ENCODE measurements at places on chromosomes 6 and 20.

DNA sequence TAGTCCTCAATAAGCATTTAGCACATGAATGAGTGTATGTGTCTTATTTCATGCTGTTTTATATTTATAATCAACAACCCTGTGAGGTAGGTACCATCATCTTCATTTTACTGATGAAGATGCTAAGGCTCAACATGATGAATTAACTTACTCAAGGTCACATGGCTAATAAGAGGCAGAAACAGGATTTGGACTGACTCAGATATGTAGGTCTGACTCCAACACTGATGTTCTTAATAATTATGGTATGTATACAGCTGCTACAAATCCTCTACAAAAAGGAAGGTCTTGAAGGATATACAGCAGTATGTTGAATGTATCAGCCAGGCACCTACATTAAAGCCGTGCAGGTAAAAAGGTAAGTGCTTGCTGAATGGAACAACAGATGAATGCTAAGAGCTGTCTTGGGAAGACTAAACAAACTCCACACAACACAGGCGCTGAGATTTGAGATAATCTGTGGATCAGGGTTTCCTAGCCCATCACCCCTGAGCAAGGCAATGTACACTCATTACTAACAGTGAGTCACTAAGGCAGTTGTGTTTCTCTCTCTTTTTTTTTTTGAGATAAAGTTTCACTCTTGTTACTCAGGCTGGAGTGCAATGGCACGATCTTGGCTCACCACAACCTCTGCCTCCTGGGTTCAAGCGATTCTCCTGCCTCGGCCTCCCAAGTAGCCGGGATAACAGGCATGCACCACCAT, 31.9 kb downstream of the TTI1 start:
- peak; percentile 39 for DNase-seq

DNA sequence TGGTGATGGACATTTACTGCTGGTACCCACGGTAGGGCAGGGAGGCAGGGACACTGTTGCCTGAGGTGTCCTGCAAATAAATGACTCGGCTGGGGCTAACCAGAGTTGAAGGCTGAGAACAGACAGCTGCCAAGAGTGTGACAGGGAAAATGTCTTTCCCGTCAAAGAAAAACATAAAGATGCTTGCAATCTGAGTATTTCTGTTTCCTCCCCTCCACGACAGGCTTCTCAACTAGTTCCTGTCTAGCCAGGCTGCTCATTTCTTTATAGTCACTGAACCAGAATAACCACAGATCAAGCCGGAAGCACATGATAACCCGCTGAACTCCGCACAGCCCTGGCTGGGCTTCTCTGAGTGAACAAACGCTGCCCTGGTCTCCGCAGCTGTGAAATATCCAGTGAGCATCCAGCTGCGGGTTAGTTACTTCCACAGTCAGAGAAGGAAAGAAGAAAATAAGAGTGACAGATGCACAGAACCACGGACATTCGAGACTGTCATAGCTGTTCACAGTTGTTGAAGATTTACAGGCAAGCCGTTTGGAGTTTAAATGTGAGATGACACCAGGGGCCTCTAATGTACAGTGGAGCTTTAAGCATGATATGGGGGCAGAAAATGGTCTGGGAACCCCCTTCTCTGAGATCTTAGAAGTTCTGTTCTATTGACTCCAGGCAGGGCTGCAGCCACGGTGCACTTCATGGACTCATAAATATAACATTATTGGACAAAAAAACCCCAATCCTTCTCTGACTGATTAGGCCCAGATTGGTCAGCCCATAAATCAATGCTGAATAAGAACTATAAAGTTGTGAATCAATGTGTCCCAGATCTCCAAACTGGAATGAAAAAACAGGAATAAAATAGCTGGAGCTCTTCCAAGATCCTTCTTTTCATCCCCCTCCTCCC, 299.9 kb upstream of the SUPT3H start:
- peak; percentile 63 for DNase-seq

- DNase-seq, result no peak
Observed at GRCh38 chr20:10347086-10347880, 86.7 kb downstream of the MKKS start.

DNA sequence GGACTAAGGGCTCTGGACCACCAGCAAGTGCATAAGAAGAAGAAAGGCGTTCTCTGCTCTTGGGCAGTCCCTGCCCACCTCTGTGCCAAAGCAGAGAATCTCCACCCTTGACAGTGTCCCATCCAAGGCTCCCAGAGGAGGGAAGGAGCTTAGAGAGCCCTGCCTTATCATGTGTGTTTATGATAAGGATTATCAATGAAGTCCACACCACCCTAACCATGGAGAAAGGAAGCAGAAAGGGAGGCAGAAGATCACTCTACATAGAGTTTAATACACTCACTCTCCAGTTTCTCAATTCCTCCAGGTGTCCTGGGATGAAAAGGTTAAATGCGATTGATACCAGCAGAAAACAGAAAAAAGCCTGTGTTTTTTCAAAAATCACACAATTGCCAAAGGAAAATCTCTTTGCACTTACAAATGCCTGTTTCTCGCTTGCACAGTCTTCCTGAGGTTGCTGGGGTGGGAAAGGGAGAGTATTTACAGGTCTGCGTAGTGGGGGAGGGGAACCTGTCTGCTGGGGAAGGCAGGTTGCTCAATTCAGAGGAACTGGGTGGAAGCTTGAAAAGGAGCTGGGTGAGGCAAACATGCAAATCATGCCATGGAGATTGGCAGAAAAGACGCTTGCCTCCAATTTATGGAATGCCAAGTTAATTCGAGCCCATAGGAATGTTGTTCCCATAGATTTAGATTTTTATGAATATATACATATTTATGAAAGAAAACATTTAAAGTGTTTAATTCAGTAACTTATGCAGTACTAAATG, 104.0 kb downstream of the EYA2 start:
- DNase-seq, result no peak

DNA sequence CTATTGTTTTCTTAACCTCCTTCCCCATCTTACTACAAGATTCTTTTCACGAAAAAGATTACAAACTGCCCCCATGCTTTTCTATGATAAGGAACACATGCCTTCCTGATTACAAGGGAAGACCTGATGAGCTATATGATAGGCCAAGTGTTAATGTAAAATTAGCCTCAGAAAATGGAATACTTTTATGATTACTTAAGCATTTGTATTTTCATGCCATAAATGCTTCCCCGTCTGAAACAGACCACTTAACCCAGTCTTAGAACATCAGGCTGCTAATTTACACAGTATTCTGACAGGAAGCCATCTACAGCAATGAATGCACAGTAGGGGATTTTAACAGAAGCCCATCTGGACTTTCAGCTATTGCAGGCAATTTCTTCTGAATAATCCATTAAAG, 274.9 kb downstream of the HAO1 start:
- no peak for DNase-seq

- DNase-seq, result no peak
Observed at GRCh38 chr6:157539421-157539822, 158.4 kb downstream of the ZDHHC14 start.

DNA sequence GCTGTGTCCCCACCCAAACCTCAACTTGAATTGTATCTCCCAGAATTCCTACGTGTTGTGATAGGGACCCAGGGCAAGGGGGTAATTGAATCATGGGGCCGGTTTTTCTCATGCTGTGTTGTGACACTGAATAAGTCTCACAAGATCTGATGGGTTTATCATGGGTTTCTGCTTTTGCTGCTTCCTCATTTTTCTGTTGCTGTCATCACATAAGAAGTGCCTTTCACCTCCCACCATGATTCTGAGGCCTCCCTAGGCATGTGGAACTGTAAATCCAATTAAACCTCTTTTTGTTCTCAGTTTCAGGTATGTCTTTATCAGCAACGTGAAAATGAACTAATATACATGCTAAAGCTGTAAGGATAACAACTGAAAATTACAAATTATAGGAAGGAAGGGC, 88.3 kb downstream of the CDYL start:
- no peak for DNase-seq

- no peak for DNase-seq
Observed at GRCh38 chr6:132404330-132404729, 3.1 kb upstream of the MOXD1 start.

DNA sequence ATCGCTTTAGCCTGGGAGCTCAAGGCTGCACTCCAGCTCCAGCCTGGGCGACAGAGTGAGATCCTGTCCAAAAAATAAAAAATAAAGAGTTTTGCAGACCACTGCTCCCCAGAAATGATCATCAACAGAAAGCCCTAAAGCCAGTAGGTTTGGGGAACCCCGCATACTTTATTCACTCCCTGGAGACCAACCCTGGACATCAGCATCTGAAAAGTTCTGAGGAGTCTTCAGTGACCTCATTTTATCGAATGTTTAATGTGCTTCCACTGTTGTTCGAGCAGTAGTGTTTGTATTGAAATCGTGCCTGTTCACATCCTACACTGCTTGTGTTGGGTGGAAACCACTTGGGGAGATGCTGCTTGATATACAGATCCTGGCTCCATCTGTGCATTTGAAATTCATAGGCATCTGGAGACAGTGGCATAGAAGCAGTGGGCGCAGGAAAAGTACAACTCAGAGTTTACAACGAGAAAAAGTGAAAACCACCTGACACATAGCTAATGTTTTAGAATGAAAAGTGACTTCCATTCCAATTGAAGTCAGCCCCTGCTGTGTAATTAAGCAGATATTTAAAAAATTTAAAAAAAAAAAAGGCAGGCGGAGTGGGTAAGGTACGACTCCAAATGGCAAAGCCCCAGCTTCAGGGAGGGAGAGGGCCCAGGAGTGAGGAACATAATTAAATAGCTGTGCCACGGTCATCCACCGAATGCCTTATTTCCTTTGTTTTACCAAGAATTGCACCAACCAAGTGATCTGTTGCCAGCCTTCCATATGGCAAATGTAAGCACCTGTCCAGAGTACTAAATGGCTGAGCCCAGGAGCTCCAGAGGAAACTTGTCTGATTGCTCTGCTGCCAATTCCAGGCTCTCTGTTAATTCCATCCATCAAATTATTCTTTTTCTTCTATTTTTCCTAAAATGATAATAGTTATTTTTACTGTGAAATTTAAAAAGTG, 100.4 kb upstream of the NAA20 start:
- no peak for DNase-seq

DNA sequence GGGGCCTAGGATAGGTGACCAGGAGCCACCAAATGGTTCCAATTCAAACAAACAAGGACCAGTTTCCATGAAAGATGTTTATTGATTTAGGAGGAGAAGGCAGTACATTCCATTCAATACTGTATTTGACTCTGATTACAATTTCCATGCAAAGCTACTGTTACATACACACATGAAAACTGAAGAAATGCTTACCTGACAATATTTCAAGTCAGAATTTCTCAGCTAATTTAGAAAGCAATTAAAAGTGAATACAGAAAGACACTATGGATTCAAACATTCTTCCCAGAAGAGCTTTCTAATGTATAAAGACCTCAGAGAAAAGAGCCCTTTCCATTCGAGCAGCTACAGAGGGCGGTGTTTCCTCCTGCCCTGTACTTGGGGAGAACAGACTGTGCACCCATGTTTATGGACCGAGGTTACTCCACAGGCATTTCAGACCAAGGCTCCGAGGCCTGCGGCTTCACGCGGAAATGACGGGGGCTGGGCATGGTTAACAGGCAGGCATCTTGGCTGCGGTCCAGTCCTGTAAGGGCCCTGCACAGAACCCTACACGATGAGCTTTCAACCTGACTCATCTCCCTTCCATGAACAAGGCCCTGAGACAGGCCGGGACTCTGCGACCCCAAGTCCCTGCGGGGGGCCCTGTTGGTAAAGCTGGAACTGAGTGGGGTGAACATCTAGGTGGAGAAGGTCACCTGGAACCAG, 25.7 kb upstream of the TCFL5 start:
- peak; percentile 55 for DNase-seq

DNA sequence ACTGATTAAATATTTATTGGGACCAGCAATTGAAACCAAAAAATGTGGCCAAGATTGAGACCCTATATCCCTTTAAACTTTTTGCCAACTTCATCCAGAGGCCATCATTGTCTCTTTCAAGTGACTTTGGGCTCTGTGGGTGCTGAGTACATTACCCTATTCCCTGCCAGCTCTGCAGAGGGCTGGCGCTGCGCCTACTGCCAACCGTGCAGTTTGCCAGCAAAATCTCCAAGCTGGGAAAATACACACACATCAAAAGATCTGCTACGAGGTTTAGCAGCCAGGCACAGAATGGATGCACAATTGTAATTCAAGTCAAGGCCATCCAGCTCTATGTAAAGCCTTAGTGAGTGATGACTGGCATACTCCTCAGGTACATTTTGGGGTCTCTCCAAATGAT, 125.0 kb downstream of the CBLN4 start:
- no peak for DNase-seq

DNA sequence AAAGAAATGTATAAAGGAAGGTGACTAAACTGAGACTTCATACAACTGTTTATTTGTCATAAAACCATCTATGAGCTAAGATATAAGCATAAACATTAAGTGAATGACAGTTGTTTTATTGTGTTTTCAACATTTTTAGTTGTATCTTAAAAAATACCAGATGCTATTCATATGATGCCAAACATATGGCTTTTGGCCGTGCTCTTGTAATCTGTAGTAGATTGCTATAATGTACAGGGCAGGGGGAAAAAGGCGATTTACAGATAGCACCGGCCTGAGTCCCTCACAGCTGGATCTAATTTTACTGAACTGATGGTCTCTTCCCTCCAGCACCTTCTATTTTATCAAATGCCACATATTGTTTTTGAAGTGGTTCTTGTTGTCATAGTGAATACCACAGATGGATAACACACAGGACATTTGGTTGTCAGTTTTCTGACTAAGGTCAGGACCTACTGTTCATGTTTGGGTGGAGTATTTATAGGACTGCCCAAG, 48.2 kb downstream of the CENPW start:
- no peak for DNase-seq

GRCh38 chr6:150352321-150353296, 16.2 kb upstream of the IYD start:
- no peak for DNase-seq

GRCh38 chr6:42268835-42269204, 51.2 kb upstream of the MRPS10 start:
- no peak for DNase-seq

GRCh38 chr6:151441390-151442166, 10.3 kb downstream of the RMND1 start:
- DNase-seq, result no peak

DNA sequence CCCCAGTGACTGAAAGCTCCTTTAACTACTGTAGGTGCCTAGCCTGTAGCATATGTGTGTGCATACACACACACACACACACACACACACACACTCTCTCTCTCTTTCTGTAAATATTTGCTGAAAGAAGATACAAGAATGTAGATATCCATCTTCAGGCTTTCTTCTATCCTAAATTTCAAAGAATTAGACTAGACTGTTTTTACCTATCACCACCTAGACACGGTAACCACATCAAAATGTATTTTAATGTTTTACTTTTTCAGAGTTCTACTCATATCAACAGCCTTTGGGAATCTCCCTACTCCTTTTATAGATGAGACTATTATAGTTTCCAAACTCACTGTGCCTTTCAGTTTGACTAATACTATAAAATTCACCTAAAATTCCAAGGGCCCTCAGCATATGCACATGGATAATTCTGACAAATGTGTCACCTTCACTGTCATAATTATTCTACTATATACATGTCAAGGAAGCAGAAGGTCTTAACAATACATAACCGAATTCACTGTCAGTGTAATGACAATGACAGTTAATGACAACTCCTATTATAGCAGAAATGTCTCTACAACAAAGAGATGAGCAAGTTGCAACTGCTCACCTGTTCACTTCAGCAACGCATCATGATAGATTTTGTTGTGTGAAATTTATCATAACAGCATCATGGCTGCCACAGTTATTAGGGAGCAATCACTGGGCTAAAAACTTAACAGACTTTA, 236.5 kb downstream of the GMPR start:
- DNase-seq, result no peak

- DNase-seq, result no peak
Observed at GRCh38 chr6:122710908-122711635, 68.4 kb upstream of the FABP7 start.

- no peak for DNase-seq
Observed at GRCh38 chr6:129555206-129555832, 154.7 kb downstream of the ARHGAP18 start.
